ENCODE measurements at places on chromosomes 6 and 20.

GRCh38 chr20:25207149-25207959 lies 11.8 kb downstream of the ENTPD6 start:
- no peak for DNase-seq

GRCh38 chr6:138387577-138388368 lies 10.1 kb downstream of the SMIM28 start:
- DNase-seq: no peak

GRCh38 chr6:44494011-44494501 lies 106.5 kb downstream of the CDC5L start:
- DNase-seq: no peak

DNA sequence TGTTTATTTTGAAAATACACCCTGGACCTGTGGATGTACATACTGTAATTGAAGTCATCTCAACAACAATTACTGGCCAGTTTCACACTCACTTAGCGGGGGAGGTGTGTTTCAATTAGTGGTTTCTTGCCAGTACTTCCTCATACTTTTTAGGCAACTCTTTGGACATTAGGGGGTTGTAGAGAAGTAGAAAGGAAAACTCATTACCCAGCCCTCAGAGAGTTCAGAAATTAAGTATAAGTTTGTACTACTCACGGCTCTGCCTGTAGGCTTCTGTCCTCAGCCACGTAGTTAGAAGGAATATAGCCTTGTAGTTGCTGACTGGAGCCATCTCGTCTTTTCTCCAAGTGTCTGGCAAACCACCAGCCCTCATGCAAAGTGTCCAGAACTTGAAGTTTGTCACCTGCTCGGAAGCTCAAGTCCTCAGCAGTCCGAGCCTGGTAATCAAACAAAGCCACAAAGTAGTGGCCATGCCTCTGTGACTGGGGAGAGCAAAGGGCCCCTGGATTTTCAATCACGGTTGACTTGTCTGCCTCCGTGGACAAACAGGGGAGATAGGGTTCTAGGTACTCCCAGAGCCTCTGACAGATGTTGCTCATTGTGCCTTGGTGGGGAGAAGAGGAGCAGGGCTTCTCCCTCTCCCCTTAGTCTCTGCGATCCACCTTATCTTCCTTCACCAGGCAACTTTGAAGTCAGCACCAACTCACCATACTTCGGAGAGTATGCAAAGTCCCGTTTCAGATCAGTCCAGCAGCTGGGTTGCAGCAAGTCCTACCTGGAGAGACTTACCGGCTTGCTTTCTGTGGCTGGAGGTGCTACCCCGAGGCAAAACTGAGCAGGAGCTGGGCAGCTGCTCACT lies 749 bp downstream of the FRK start:
- DNase-seq: no peak

- no peak for DNase-seq
These were observed 25.3 kb downstream of the CASS4 start for GRCh38 chr20:56437196-56437960.

GRCh38 chr6:159609652-159610178 lies 83.3 kb downstream of the SOD2 start:
- DNase-seq: no peak

GRCh38 chr6:87101067-87101466 lies 6.2 kb upstream of the CGA start:
- DNase-seq: no peak

DNA sequence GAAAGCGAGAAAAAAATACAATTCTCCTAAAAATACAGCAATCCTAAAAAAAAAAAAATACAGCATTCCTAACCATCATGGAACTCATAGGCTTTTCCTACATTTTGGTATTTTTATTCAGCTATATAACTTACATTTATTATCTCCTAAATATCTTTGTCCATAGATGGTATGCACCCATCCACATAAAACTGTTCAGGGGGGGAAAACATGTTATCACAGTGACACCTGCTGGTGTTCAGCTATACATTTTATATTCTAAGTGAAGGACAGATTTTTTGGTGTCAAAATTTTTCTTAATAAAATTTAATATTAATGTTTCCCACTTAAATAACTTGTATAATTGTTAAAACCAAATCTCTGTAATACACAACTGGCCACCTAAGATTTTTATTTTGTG lies 58.0 kb downstream of the BLOC1S5 start:
- DNase-seq: no peak

All from activated CD8-positive, alpha-beta memory T cell treated with anti-CD3 and anti-CD28 coated beads for 4 hours (primary cell).